ENCODE measurements at places on chromosomes 13 and 19.
A peak's percentile ranks its signal among the peaks of the same experiment; 100 is the strongest.

GRCh38 chr13:98599502-98600328, 22.8 kb upstream of the STK24 start:
- no peak overlapping the region for H3K4me3 ChIP-seq
- H3K36me3 ChIP-seq, result no peaks in the 10 kb centered on the region
- no peaks in the 10 kb centered on the region for H3K4me1 ChIP-seq
- H3K27ac ChIP-seq, result no peak overlapping the region
- no peak for DNase-seq

- H3K27ac ChIP-seq, result peak overlapping the region; percentile 98
- no peaks in the 10 kb centered on the region for H3K36me3 ChIP-seq
- DNase-seq, result peak; percentile 95
- H3K27me3 ChIP-seq, result no peaks in the 10 kb centered on the region
- peaks cover 54% of the 10 kb centered on the region for H3K4me1 ChIP-seq
These were observed 12.9 kb downstream of the SPC24 start for GRCh38 chr19:11142528-11143171.

DNA sequence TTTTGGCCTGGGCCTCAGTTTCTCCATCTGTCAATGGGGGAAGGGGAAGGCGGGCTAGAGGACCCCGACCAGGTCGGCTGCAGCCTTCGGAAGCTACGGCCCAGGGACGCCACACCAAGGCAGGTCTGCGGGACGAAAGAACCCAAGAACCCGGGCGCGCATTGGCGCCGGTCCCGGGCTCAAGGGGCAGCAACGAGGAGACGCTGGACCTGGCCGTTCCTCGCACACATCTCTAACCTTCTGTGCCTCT, 739 bp upstream of the ILF3 start:
- DNase-seq, result no peak
- H3K27me3 ChIP-seq, result no peaks in the 10 kb centered on the region
- H3K36me3 ChIP-seq, result no peaks in the 10 kb centered on the region
- H3K4me1 ChIP-seq, result peaks cover 27% of the 10 kb centered on the region
- peak overlapping the region; percentile 93 for H3K4me3 ChIP-seq

- peak overlapping the region; percentile 91 for H3K27ac ChIP-seq
- peak overlapping the region; percentile 83 for H3K4me3 ChIP-seq
- H3K36me3 ChIP-seq, result peaks cover 8% of the 10 kb centered on the region
- DNase-seq, result no peak
These were observed 969 bp upstream of the POMP start for GRCh38 chr13:28657784-28658538.

- no peak overlapping the region for H3K27ac ChIP-seq
- H3K4me3 ChIP-seq, result no peak overlapping the region
- H3K36me3 ChIP-seq, result no peaks in the 10 kb centered on the region
- no peaks in the 10 kb centered on the region for H3K27me3 ChIP-seq
These were observed 571.6 kb downstream of the TBC1D4 start for GRCh38 chr13:74910415-74910814.

- peaks cover 41% of the 10 kb centered on the region for H3K27me3 ChIP-seq
- no peak overlapping the region for H3K4me3 ChIP-seq
These were observed 1.6 kb downstream of the ELAVL3 start for GRCh38 chr19:11479090-11479897.

All from upper lobe of right lung (tissue), 1 donor.